ENCODE measurements at places on chromosomes 1 and 21. TPM values are rescaled to one million over a fixed set of nuclear protein-coding genes. Genes with fewer than 3 reads are reported as not detected.

Gene SYPL2
- not detected for total RNA-seq

Gene CFHR3
- total RNA-seq, result not detected

Gene IFI16
- 262 TPM for total RNA-seq

Gene PODN
- total RNA-seq, result not detected

Gene SH2D5
- total RNA-seq, result 0.07 TPM

Gene HAO2
- not detected for total RNA-seq

Gene MRPL20
- 133 TPM for total RNA-seq

Gene TAS1R3
- 1.2 TPM for total RNA-seq

Gene RUNX3
- 98.8 TPM for total RNA-seq

Gene S100A1
- not detected for total RNA-seq

Gene CRNN
- not detected for total RNA-seq

Gene TCEA3
- 14.5 TPM for total RNA-seq

Gene ICOSLG
- 10.2 TPM for total RNA-seq

Gene ROR1
- 0.05 TPM for total RNA-seq

Gene RGS13
- total RNA-seq, result not detected

Gene CD1D
- not detected for total RNA-seq

Gene AADACL3
- total RNA-seq, result not detected

Gene AMY1C
- total RNA-seq, result not detected

Gene MGST3
- 101 TPM for total RNA-seq

Gene LINGO4
- not detected for total RNA-seq

Gene GABPB2
- 27.4 TPM for total RNA-seq

Gene GRIK1
- total RNA-seq, result not detected

Gene CCDC185
- total RNA-seq, result not detected

Gene DLGAP3
- total RNA-seq, result 0.25 TPM

Gene ARID4B
- total RNA-seq, result 40.8 TPM

Gene TMIGD3
- not detected for total RNA-seq

Gene NBPF6
- not detected for total RNA-seq

Gene TSPEAR
- not detected for total RNA-seq

Gene DHRS3
- total RNA-seq, result 46.8 TPM

Gene POFUT2
- 17.7 TPM for total RNA-seq

Gene MIA3
- 52.6 TPM for total RNA-seq

Gene KCNA3
- total RNA-seq, result 56.0 TPM

Gene DCDC2B
- not detected for total RNA-seq

Gene SLC25A33
- total RNA-seq, result 5.9 TPM

Gene NBPF10
- 4.5 TPM for total RNA-seq

Gene PPM1J
- 0.32 TPM for total RNA-seq

Gene CD52
- total RNA-seq, result 1,191 TPM

Gene OR10Z1
- not detected for total RNA-seq

Gene PDE4B
- 16.9 TPM for total RNA-seq

Gene DFFA
- 36.2 TPM for total RNA-seq

Gene TMEM35B
- total RNA-seq, result 19.6 TPM
